NCI-H1092 (cell line): ENCODE measurements at places on chromosomes 6 and 20.

DNA sequence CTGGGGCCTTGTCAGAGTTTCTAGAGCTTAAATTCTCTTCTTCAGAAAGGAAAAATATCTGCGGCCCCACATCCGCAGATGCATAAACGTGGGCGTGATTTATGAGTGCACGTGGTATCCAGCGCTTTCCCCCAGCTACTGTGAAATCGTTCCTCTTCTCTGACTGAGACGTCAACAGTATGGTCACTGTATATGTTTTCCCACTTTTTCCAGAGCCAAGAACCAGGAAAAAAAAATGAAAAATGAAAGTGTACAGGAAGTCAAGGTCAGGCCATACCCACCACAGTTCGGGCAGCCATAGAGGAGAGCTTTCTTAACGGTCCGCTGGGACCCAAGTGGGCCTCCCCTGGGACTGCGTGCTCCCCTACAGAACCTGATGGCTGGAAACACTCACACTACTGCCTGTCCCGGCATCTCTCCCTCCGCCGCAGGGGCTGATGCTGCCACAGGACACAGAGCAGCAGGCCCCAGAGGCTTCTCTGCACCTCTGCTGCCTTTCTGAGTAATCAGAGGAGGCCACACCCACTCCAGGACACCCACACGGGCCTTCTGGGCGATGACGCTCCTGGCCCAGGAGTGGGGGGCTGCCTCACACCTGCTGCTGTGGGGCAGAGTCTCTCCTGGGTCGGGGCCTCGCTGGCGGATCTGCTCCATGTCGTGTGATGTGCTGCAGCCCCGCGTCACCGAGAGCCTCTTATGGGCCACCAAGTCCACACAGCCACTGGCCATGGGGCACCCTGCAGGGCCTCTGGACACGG, 16.4 kb upstream of the STX16 start:
- DNase-seq, result no peak

GRCh38 chr6:13474787-13475186, 12.6 kb downstream of the GFOD1 start:
- no peak for DNase-seq

- no peak for DNase-seq
Measured at GRCh38 chr6:53250176-53251032, 98.3 kb downstream of the ELOVL5 start.

DNA sequence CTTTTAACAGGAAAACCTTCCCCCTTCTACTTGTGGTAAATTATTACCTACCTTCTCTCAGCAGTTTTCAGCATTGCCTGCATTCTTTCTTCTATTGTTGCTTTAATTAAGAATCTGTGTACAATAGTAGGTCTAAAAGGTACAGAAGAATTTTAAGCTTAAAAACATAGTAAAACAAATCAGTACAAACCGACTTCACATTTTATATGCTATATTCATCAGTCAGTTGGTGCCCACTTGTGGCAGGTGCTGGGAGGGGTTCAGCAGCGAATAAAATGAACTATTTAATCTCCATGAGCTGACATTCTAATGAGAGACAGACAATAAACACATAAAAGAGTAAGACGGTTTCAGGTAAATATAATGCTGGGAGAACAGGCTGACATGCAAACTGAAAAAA, 73.4 kb upstream of the FBXO30 start:
- DNase-seq, result no peak

- DNase-seq, result no peak
Measured at GRCh38 chr20:10064611-10065010, 29.8 kb downstream of the ANKEF1 start.

DNA sequence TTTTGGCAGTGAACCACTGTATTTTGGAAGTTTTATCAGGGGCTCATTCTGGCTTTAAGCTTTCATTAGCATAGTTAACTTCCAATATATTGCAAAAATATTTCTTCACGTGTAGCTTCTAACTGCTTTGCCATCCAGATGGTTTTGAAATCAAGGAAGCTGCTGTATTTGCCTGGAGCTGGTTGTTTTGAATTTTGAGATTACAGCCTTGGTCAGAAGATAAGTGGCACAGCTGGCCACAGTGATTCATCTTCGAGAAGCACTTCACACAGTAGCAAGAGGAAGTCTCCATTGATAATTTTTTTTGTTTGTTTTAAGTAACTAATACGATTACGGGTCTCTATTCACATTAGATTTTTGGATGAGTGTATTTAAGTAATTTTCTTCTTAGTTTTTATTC, 3.8 kb downstream of the APCDD1L start:
- DNase-seq, result no peak

DNA sequence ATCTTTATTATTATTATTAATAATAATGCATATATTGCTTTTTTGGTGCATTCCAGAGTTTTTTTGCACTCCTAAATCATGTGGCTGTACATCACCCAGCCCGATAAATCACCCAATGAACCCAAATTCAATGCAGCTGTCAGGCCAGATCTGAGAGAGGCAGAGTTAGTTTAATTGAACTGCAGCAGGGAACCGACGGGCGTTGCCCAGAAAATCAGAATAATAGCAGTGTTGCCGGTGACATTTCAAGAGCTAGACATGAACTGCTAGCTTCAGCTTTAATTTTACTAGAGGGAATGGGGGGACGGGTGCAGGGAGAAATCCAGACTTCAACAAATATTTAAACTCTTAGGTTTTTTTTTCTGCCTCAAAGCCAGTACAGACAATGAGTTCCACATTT, 135.0 kb downstream of the CLIC5 start:
- no peak for DNase-seq

- DNase-seq, result no peak
Measured at GRCh38 chr6:118240878-118241528, 307.1 kb upstream of the PLN start.

DNA sequence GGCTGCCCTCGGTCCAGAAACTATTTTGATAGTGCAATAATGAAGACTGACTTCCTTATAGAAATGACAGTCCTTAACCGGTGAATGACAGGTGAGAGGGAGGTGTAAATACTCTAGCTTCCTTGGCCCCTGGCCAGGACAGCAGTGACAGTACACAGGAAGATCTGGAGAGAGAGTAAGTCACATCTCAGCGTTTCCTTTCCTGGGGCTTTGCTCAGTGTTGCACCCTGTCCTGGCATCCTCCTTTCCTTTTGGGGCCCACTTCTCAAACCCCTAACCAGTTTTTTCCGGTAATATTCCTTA, 336.9 kb downstream of the CD83 start:
- no peak for DNase-seq

DNA sequence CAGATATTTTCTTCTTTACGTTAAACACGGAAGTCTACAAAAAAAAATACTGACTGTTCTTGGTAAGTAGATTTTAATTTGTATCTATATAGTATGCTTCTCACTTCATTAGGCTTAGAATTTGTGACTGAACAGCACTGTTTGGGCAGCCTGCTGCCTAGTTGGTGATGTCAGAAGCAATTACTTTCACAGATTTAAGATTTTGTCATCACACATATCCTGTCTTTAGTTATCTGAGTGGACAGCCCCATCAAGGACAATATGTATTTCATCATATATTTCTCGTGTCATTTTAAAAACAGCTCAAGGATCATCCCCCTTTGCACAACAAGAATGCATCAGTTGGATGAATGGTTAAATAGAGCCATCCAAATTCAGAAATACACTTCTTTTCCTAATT, 338.4 kb upstream of the CITED2 start:
- DNase-seq, result no peak

DNA sequence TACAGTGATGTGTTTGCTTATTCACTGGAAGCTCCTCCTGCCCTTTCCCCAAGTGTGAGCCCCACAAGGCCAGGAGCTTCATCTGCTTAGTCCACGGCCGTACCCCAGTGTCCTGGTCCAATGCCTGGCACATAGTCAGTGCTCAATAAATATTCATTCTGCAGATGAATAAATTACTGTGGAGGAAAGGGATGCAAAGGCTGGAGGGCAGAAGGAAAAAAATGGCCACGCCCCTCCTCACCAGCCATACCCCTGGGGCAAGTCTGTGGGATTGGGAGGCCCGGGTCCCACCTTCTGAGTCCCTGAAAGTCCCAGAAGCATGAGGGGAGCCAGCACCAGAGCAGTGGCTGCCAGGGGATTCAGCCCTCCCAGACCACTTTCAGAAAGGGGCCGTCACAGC, 65.5 kb downstream of the GRM4 start:
- DNase-seq, result no peak

DNA sequence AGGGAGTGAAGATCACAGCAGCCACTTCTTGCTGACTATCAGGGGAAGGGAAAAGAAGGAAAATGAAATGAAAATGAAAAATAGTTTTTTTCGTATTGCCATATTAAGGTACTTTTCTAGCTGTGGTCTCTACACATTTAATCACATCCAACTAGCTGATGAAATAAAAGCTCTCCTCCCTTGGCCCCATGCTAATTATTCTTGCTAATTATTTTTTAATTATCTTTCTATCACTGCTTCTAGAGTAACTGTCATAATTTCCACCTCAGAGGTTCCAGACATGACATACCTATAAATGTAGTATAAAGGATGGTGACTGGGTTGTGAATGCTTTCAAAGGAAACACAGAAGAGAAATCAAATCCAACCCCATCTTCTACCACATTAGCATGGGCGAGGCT, 334.1 kb upstream of the MAN1A1 start:
- DNase-seq, result no peak

DNA sequence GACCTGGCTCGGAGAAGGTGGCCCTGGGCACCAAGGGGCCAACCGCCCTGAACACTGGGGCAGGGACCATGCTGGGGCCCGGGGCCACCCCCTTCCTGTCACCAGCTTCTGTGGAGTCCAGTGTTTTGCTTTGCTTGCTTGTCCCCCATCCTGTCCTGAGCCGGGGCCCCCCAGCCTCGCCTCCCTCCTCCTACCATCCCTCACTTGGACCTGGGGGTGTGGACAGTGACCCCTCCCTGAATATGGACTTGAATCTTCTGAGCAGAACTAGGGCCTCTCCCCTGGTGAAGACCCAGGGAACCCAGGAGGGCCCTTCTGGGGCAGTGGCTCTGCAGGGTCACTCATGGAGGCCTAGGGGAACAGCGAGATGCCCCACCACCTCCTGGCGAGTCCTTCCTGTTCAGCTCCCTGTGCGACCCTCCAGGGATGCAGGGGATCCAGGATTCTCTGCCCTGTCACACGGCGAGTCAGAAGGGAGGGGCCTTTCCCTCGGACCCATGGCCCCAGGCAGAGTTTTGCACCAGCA, 41.6 kb downstream of the VSTM2L start:
- no peak for DNase-seq

GRCh38 chr6:121426686-121427085, 8.8 kb upstream of the GJA1 start:
- DNase-seq, result no peak

DNA sequence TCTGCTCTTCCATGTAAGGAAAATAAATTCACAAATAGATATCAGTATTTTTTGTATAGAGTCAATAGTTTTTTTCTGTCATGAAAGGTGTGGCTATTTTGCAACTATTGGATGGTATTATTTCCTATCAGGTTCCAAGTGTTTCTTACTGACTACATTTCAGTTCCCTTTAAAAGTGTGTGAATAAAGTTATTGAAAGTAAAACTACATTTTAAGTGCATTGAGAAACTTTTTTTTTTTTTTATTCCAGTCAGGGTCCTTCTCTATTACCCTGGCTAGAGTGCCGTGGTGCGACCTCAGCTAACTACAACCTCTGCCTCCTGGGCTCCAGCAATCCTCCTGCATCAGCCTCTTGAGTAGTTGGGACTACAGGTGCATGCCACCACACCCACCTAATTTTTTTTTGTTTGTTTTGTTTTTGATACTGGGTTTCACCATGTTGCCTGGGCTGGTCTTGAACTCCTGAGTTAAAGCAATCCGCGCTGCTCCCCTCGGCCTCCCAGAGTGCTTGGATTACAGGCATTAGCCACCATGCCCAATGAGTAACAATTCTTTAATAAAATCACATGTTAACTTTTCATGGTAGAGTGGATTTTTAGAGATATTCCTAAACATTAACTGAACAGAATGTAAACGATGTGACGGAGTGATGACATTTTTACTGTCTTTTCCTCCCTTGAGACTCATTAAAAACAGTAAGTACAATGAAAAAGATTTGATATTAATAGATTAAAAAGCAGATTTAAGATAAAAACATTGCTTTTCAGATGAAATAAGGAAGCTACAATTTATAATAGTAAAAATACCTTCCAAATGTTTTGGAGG, 69.7 kb upstream of the ADGRF4 start:
- DNase-seq, result no peak

DNA sequence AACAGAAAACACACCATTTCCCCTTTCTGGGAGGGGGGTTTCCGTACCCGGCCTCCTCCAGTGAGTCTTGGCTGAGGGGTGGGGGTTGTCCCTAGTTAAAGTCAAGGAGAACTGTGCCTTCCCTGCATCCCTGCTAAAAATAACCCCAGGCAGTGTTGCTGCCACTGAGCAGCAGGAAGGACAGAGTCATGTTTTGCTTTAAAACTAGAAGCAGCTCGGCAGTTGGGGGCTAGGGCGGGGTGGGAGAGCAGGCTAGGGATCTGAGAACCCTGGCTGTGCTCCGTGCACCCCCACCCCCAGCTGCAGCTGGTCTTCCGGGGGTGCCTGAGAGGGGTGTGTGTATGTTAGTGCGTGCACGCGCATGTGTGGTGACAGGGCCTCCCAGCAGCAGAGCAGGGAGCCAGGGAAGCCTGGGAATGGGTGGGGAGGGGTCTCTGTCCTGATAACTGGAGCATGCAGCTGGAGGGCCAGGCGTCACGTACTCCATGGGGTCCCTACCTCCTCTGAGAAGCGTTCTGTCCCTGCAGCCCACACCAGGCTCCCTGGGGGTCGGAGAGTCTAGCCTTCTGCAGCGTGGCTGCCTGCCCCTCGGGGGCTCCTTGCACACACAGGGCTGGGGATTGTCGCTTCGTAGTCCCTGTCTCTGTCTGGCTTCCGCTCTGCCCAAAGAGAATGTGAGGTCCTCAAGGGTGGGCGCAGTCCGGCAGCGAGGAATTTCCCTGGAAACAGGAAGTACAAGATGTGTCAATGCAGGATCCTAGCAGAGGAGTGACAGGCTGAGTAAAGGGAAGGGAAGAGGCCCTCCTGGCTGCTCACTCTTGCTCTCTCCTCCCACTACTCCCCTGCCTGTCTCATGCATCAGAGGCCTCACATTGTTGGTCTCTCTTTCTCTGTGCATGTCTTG, 16.8 kb upstream of the ARMC12 start:
- DNase-seq, result no peak

- no peak for DNase-seq
Measured at GRCh38 chr6:157376241-157376640, 4.7 kb upstream of the ZDHHC14 start.

DNA sequence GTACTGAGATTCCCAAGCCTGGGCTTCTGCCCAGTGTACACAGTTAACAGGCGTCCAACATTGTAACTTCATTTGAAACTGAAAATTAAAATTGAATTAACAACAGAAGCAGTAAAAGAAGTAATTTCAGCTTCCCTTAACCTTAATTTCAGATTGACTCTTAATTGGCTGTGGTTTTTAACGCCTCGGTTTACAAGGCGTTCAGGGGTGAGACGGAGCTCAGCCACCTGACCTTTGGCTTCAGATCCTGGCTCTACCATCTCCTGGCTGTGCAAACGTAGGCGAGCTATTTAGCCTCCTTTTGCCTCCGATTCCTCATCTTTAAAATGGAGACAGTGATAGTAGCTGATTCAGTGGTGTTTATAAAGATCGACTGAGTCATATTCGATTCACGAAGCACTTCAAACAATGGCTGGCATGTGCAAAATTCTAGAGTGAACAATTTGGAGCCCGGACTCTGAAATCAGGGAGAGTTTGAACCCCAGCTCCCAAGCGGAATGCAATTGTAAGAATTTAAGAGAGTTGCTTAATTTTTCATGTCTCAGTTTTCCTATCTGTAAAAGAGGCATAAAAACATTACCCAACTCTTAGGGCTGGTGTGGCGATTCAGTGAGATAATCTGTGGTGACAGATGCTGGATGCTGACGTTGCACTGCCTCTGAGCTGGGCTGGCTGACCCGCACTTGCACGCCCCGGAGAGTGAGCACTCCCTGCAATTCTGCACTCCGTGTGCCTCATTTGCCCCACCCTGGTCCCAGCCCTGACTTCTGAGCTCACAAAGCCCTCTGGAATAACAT, 23.5 kb upstream of the OCSTAMP start:
- DNase-seq, result no peak
